ENCODE measurements at places on chromosomes 11 and 22.

DNA sequence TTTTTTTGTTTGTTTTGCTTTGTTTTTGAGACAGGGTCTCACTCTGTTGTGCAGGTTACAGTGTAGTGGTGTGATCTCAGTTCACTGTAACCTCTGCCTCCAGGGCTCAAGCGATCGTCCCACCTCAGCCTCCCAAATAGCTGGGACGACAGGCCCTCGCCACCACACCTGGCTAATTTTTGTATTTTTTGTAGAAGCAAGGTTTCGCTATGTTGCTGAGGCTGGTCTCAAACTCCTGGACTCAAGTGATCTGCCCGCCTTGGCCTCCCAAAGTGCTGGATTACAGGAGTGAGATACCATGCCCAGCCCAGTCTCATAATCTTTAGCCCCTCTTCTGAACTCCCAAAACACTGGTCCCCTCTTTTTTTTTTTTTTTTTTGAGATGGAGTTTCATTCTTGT is 50.6 kb downstream of the KCNJ4 start:
- DNase-seq: no peak

- DNase-seq: no peak
These were observed 204.4 kb downstream of the FAM76B start for GRCh38 chr11:95585069-95585751.

GRCh38 chr11:118088531-118088930 is 1.8 kb upstream of the SMIM35 start:
- no peak for DNase-seq

DNA sequence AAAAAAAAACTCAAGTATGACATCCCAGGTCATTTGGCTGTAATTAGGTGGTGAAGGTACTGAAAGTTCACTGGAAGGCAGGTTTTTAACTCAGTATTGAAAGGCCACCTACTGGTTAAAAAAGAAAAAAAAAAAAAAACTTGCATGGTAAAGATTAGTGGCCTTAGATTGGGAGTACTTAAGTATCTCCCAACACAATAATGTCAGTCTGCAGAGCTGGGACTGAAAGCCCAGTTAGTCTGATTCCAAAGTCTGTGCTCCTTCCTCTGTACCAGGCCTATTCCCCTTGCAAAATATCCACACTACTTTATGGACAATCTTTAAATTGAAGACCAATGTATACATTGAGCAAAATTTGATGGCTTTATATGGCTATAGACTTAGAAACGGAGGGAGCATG is 85.5 kb downstream of the NOX4 start:
- peak; percentile 68 for DNase-seq

DNA sequence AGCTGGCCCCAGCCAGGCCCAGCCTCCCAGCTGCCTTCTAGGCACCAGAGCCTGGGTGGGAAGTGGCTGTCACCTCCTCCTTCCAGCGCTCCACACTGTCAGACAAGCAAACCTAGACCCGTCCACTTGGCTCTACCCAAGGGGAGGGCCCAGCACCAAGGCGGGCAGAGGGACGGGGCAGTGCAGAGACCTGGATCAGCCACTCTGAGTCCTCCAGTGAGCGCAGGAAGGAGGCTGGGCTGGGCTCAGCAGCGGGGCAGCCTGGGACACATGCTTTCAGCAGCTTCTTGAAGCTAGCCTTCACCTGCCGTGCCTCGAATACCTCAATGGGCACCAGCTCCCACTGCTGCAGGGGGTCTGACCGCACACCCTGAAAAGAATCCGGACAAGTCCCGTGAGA is 18.8 kb downstream of the SBF1 start:
- DNase-seq: no peak

- DNase-seq: no peak
These were observed 21.2 kb upstream of the CD5 start for GRCh38 chr11:61080986-61081590.

DNA sequence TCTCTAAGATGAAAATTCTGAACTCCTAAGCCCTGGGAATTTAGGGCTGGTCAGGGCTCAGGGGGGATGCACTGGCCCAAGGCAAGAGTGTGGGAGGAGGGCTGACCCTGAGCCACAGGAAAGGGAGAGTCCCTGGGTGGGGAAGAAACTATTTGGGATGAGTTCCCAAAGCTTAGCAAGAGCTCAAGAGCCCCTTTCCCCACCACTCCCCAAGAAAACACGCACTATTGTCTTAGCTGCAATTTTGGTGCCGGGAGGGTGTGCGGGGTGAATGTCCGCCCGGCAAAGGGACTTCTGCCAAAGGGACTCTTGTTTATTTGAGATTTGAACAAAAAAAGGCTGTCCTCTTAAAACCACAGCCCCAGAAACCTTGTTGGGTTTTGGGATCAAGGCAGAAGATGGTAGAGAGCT is 37.0 kb downstream of the KIAA1671 start:
- no peak for DNase-seq

DNA sequence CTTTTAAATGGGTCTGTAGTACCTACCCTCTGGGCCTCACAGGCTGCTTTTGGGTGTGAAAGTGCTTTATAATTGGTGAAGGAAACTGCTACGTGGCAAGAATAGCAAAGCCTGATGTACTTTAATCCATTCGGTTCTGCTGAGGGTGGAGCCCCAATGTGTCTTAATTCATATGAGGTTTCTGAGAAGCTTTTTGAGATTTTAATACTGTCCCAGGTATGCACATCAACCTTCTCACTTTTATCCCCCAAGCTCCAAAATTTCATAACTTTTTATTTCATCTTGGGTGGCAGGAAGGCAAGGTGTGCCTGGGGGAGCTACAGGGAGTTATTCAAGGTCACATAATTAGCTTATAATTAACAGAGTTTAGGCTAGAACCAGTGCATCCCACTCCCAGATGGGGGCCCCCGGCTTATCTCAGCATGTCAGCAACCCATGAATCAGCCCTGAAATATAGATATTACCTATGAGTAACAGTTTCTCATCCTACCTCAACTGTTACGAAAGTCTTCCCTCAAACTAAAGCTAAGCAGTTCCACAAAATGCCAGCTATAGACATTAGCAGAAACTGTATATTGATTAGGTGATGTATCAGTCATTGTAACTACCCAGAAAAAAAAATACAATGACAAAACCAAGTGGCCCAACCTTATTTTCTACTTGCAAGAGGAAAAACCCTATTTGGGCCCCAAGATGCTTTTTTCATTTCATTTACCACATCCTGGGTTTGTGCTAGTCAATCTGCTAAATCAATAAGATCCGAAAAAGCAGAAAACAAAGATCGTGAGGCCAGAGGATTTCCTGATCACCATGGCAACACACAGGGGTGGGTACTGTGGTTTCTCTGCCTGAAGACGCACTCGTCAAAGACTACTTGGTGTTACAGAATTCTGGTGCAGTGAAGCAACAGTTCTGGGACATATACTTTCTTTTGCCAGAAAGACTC is 26.7 kb downstream of the CD44 start:
- no peak for DNase-seq

- DNase-seq: peak; percentile 46
These were observed 1102.6 kb downstream of the DLG2 start for GRCh38 chr11:84524422-84525051.

DNA sequence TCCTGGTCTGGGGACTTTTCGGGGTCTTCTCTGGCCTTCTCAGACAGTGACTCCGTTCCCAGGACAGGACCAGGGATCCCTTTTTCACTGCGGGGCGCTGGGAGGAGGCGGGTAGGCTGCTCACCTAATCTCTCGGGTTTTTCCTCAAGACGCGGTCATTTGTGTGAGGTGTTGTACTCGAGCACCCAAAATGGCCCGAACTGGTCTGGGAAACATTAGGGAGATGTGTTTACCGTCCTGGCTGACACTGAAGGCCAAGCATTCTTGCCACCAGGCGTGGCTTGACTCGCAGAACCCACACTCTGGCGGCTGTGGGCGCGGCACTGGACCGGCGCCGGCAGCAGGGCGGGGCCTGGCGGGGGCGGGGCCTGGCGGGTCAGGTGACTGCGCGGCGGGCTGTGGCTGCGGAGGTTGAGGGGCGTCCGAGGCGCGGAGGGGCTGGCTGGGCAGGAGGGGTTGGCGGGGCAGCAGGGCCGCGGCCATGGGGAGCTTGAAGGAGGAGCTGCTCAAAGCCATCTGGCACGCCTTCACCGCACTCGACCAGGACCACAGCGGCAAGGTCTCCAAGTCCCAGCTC is at the start of gene SWAP70:
TSS of gene SWAP70 (plus strand) at position 379 of the 577 bp plus-strand sequence. CDS start at position 482, 103 bp downstream.
- DNase-seq: peak; percentile 94

DNA sequence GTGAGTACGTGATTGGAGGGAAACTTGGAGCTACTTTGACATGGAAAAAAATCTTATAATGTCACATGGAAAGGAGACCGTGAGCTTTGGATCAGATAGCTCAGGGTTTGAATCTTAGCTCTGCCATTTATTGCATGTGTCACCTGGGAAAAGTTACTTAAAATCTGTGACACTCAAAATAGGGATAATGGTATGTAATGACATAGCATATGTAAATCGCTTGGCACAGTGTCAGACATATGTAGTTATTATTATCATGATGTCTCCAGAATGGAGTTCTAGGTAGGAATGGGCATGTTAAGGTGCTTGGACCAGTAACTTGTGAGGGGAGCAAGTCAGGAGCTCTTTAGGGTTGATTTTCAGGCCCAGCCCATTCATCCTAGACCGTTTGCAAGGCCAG is 75.8 kb downstream of the GRIK4 start:
- DNase-seq: no peak

DNA sequence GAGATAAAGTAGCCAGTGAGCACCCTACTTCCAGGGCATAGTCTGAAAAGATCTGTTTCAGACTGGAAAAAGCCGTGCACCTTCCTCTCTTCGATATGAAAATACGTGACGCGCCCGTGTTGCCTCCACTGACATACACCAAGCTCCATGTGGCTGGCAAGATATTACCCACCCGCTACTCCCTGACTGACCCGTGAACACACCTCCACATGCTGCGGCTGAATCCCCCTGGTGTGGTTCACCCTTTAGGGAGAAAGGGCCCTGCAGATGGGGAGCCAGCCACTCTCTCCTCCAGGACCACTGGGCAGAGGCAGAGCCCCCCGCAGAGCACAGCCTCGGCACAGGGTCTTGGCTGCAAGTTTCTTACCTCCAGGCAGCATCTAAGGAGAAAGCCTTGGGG is 245.0 kb downstream of the BRD1 start:
- DNase-seq: no peak

DNA sequence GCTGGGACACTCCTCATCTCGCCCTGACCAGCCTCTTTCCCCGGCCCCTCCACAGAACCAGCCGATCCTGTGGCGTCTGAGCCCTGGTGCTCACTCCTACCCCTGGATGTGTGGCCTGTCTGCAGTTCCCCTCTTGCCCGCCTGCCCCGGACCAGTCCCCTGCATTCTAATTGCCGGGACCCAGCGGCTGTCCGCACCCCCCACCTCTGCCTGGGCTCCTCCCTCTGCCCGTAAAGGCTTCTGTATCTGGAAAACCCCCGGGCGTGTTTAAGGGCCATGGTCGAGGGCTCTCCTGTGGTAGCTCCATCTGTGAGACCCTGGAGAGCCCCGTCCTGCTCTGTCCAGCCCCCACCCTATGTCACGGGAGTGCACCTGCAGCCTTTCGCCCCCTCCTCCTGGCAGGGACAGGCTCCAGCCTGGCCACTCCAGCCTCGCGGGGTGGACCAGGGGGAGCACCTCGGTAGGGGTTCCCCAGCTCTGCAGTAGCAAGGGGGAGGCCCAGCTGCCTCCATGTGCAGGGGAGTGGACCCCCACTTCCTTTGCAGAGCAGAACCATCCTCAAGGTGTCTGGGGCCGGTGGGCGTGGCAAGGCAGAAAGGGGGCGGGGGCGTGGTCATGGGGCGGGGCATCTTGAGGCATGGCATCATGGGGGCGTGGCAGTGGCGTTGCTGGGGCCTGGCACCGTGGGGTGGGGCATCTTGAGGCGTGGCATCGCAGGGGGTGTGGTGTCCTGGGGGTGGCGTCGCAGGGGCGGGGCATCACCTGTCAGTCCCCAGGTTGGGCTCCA is 430.4 kb downstream of the TBC1D22A start:
- no peak for DNase-seq

Measured in GM23338 (cell line).